Islet precursor cell (in vitro differentiated cells): ENCODE measurements at places on chromosomes 5 and 9.

GRCh38 chr5:131634238-131634637, 791 bp downstream of the RAPGEF6 start:
- DNase-seq = no peak

GRCh38 chr9:115690786-115691496, 462.6 kb upstream of the PAPPA start:
- no peak for DNase-seq

GRCh38 chr9:20240498-20240897, 381.8 kb downstream of the MLLT3 start:
- no peak for DNase-seq

DNA sequence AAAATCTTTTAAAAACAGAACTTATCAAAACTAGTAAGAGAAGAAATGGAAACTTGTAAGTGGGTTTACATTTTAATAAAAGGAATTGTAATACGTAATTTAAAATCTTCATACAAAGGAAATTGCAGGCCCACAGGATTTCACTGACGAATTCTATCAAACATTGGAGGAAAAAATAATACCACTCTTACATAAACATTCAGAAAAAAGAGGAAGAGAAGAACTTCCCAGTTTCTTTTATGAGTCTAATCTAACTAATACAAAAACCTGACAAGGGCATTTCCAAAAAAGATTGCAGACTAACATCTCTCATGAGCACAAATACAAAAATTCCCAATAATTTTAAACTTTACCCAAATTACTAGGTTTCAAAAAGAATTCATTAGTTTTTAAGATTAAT, 149.0 kb downstream of the RANBP17 start:
- no peak for DNase-seq

DNA sequence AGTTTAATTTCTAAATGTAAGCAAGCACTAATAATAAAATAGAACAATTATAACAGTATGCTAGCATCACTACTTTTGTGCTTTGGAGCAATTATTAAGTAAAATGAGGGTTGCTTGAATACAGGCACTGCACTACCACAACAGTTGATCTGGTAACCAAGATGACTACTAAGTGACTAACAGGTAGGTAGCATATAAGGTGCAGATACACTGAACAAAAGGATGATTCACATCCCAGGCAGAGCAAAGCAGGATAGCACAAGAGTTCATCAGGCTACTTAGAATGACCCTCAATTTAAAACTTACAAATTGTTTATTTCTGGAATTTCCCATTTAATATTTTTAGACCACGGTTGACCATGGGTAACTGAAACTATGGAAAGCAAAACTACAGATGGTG, 48.0 kb upstream of the RGS7BP start:
- DNase-seq = no peak

- no peak for DNase-seq
Measured at GRCh38 chr9:135103931-135104639, 16.6 kb downstream of the OLFM1 start.

DNA sequence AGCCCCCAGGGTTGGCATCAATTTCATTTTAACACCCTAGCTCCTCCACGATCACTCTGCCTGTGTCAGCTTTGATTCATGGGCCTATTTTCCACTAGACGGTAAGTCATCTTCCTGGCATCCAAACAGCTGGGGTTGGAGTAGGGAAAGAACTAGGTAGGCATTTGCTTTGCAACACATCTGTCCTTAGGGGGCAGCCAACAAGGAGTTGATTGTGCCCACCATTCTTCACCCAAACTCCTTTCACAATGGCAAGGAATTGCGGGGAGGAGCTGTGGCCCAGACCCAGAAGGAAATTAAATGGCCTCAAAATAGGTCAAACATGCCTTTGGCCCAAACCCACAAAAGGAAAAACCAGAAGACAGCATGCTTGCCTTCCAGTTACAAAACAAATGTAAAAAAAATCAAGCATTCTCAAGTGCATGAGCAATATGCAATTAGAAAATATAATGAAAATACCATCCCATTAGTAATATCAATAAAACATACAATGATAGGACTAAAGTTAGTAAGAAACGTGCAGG, 71.8 kb downstream of the NRG2 start:
- DNase-seq = no peak

GRCh38 chr9:136093995-136094881, 851 bp downstream of the NACC2 start:
- DNase-seq = peak; percentile 81

DNA sequence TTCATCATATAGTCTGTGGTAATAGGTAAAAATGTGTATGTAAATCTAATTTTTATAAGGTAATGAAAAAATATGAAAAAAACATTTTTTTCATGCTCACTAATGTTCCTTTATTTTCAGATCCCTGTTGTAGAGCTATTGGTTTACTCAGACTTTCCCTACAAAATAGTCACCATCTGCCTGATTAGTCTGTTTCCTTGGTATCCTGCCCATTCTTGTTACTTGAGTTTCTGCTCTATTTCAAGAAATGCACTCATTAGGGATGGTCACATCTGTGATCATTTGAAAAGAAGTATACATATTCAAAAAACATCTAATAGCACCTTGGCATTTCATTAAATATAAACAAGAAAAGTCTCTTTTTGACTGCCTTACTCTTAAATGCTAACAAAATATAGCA, 21.6 kb upstream of the RASA1 start:
- no peak for DNase-seq
